Activated T-helper 17 cell treated with anti-CD3 and anti-CD28 coated beads, Interleukin-2, amount 50 U/mL, for 72 hours (primary cell): ENCODE measurements at places on chromosomes 2 and 18. TPM values are rescaled to one million over a fixed set of nuclear protein-coding genes. Genes with fewer than 3 reads are reported as not detected.

DNA sequence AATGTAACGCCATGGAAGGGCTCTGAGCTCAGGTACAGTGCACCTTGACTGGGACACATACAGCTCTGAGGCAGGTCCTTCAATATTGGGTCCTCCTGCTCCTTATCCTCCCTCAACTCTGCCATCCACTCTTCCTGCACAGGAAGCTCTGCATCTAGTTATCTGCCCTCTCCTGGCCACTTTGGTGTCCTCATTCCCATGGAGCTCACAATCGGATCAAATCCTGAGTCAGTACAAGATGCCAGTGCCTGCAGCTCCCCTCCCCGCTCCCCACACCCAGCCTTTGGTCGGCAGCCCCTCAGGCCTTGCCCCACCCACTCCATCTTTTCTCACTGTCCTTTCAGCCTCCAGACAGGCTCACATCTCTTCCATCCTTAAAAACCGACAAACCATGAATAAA is 58.0 kb downstream of the LRRFIP1 start:
- no peak for ATAC-seq

- no peak for ATAC-seq
These were observed 10.6 kb downstream of the RND3 start for GRCh38 chr2:150476809-150477302.

DNA sequence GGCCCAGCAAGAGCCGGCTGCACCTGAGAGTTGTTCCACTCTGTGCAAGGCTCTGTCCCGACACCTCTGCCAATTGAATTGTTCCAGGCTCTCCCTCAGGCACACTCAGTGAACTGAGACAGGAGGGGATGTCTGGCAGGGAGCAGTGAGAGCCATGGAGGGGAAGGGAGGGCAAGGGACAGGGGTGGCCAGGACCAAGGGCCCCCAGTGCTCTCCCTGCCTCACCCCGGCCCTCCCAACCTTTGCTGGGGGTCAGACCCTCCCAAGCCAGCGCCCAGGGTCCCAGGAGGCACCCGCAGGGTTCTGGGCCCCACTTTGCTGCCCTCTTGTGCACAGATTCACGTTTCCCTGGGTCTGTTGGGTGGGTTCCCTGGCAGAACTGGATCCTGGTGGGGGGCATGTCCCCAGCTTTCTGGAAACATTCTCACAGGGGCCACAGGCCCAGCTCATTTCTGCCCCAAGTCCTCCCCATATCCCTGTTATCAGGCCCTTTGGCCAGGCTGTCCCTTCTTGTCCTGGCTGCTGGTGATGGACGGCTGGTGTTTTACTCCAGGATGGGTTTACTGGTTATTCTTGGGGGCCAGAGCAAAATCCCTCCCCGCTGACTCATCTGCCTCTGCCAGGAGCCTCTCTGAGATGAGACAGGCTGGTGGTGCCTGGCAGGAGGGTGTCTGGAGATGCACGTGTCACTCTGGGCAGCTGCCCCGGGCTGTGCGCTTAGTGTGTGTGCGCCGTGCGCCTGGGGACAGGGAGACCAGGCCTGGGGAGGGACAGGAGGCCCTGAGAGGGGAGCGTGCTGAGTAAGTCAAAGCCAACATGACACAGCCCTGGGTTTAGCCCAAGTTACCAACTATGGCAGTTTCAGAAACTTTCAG is 136.5 kb upstream of the CTDP1 start:
- ATAC-seq, result no peak

DNA sequence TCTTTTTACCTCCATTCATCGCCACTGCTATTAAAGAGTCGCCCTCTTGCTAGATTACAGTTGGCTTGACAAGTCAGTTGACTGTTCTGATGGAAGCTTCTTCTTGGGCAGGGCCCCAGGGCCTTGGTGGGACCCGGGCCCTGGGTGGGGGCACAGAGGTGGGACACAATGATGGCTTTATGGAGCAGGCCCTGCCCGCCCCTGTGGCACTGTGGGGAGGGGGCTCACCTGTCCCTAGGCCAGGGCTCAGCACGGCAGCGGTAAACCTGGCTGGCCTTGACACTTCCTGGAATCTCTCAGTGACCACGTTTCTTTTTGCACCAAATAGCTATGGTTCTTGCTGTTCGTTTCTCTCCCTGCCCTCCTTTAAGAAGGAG is 4.9 kb upstream of the HS6ST1 start:
- no peak for ATAC-seq

GRCh38 chr2:207149249-207150213 is 16.2 kb downstream of the KLF7 start:
- peak; percentile 94 for ATAC-seq

- peak; percentile 85 for ATAC-seq
These were observed 75.1 kb upstream of the TANK start for GRCh38 chr2:161085149-161085548.

DNA sequence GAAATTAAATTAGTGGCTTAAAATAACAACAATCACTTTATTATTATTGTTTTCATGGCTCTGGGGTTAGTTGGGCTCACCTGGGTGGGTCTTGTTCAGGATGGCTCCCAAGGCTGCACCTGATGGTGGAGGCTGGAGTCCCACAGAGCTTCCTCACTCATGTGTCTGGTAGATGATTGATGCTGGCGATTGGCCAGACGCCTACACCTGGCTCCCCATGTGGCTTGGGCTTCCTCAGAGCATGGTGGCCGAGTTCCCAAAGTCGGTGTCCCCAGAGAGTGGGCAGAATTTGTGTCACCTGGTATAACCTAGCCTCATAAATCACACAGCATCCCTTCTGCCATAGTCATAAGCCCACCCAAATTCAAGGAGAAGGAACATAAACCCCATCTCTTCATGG is 18.2 kb downstream of the DBI start:
- ATAC-seq, result no peak

DNA sequence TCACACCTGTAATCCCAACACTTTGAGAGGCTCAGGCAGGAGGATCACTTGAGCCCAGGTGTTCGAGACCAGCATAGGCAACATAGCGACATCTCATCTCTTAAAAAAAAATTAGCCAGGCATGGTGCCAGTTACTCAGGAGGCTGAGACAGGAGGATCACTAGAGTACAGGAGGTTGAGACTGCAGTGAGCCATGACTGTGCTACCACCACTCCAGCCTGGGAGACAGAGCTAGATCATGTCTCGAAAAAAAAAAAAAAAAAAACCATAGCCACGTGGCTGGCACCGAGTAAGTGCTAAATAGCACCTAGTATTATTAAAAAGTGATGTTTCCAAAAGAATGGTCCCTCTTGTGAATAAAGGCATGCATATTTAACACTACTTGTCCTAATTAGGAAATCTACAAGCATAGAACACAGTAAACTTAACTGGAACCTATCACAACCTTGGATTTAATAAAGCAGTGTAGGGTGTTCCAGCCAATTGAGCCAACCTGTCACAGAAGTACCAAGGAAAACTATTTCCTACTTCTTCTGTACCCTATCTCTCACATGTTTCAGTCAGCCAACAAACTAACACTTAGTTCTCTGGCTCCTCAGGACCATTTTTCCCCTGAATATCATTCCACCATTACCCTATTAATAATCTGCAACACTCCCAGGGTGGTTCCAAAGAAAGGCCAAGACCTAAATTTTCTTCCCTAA is 8.8 kb downstream of the RAB1A start:
- no peak for ATAC-seq

DNA sequence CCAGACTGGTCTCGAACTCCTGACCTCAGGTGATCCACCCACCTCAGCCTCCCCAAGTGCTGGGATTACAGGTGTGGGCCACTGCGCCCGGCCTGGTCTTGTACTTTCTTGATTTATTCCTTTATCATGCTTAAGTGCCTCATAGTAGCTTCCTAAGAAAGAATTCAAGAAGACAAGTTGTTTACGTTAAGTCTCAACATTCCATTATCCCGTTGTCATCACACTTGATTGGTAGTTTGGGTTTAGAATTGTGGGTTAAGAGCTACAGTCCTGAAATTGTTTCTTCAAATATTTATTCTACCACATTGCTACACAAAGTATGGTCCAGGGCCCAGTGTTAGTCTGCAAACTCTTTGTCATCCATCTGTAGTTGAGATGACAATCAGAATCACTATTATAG is 194.0 kb downstream of the VWC2L start:
- no peak for ATAC-seq

- ATAC-seq, result no peak
These were observed 284.2 kb downstream of the CAMKMT start for GRCh38 chr2:44645937-44646336.

GRCh38 chr2:157815421-157815820 is 60.7 kb downstream of the ACVR1 start:
- no peak for ATAC-seq

Gene UGT1A8
- 0.42 TPM for total RNA-seq

Gene RNF103
- total RNA-seq, result 17.6 TPM

Gene CLHC1
- 11.5 TPM for total RNA-seq

Gene CKAP2L
- total RNA-seq, result 31.4 TPM

Gene SMYD1
- total RNA-seq, result not detected
